NCI-H1694 treated with DMSO at 0.1 percent for 48 hours (cell line): ENCODE measurements at places on chromosomes 2 and 18.
A peak's percentile ranks its signal among the peaks of the same experiment; 100 is the strongest.

DNA sequence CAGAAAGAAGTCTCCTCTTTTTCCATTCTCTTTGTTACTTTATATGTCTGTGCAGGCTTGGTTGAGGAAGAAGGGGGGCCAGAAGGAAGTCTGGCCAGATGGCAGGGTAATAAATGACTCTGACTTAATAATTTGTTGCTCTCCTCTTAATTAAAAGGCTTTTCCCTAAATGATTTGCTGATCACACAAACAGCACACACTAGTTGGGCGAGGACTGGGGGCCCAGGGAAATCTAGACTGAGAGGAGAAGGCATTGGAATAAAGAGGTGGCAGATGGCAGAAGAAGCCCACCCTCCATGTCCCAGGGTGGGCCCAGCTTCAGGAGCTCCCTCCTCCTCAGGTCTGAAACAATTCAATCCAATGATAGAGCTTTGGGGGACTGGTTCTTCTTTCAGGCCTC, 12.7 kb upstream of the SMARCAL1 start:
- no peak for DNase-seq

- DNase-seq: peak; percentile 92
Observed at GRCh38 chr18:62425465-62426190, 97.2 kb upstream of the ZCCHC2 start.

GRCh38 chr18:1394426-1394825, 489.8 kb downstream of the ADCYAP1 start:
- no peak for DNase-seq

DNA sequence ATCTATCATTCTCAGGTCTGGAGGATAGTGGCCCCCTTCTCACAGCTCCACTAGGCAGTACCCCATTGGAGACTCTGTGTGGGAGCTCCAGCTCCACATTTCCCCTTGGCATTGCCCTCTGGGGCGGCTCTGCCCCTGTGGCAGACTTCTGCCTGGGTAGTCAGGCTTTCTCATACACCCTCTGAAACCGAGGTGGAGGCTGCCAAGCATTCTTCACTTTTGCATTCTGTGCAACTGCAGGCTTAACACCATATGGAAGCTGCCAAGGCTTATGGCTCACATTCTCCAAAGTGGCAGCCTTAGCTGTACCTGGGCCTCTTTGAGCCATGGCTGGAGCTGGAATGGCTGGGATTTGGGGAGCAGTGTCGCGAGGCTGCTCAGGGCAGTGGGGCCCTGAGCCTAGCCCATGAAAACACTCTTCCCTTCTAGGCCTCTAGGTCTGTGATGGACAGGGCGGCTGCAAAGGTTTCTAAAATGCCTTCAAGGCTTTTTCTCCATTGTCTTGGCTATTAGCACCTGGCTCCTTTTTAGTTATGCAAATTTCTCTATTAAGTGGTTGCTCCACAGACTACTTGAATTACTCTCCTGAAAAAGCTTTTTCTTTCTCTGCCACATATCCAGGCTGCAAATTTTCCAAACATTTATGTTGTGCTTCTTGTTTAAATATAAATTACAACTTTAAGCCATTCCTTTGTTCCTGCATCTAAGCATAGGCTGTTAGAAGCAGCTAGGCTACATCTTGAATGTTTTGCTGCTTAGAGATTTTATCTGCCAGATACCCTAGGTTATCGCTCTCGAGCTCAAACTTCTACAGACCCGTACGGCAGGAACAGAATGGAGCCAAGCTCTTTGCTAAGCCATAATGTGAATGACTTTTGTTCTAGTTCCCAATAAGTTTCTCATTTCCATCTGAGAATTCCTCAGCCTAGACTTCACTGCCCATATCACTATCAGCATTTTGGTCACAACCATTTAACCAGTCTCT, 206.5 kb downstream of the CPS1 start:
- no peak for DNase-seq

- DNase-seq: peak; percentile 39
Observed at GRCh38 chr2:213152065-213152794, 818 bp upstream of the IKZF2 start.

- no peak for DNase-seq
Observed at GRCh38 chr2:1825046-1825445, 80.7 kb upstream of the PXDN start.

DNA sequence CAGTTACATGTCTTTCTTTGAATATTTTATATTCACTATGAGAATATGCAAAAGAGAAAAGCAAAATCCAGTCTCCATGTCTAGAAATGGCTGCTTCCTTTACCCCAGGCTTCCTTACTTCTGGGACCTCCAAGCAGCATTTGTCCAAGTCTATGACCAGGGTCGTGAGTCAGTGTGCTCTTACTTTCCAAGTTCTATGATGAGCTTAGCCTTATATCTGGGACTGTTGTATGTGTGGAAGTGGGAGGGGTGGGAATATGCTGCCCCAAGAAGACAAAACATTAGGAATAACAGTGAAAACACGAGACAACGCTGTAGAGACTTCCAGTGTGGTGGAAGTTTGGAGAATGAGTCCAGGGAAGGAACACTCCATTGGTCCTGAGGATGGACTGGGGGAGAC, 21.2 kb upstream of the CHRNA1 start:
- DNase-seq: no peak

DNA sequence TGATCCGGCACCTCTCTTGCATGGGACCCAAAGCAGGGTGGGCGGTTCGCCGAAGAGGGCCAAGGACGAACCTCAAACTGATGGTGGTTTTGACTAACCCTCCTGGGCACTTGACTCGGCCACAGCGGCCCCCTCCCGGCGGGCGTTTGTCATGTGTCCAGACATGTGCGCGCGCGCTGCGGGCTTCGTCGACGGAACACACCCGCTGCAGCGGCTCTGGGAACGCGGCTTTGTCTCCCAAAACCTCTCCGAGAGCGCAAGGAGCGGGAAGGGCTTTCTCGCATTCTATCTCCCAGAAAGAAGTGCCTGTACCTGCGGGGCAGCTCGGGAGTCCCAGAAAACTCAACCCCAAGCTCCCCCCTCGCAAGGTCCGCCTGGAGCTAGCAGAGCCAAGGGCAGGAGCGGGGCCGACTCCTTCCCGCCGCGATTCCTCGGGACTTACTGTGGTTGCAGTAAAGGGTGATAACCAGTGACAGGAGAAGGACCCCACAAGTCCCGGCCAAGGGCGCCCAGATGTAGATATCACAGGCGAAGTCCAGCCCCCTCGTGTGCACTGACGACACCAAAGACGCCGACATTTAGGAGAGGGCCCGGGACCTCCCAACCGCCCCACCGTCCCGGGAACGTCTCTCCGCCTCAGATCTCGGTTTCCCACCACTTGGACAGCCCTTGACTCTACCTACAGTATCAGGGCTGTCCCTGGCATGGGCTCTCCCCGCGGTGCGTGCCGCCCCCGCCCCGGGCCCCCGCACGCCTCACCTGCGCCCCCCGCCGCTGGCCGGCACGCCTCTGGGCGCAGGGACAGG, 1.6 kb downstream of the CD8A start:
- DNase-seq: no peak

- DNase-seq: no peak
Observed at GRCh38 chr2:29293830-29294438, 178.7 kb downstream of the CLIP4 start.

- DNase-seq: no peak
Observed at GRCh38 chr2:11411244-11411643, 54.7 kb downstream of the E2F6 start.

GRCh38 chr2:33498291-33498956, 22.0 kb downstream of the RASGRP3 start:
- no peak for DNase-seq

DNA sequence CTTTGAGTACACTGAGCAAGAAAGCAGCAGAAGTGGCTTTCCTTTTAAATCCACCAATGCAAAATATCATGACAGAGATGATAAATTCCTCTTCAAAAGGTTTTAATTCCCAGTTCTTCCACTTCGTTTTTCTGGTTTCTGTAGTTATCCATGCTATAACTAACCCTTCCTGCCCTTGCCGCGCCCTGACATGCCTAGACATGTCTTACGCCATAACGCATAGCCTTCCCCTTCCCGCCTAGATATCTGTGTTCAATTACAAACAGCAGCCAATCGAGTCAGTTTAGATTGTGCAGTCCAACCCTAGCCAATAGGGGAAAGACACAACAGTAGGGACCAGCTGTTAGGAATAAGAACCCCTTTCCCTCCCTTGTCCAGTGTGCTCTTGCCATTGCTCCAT, 16.1 kb downstream of the PRPF40A start:
- DNase-seq: no peak

- DNase-seq: no peak
Observed at GRCh38 chr2:105328281-105329196, 996 bp downstream of the TGFBRAP1 start.

GRCh38 chr2:214836568-214836967, 27.1 kb upstream of the BARD1 start:
- no peak for DNase-seq

DNA sequence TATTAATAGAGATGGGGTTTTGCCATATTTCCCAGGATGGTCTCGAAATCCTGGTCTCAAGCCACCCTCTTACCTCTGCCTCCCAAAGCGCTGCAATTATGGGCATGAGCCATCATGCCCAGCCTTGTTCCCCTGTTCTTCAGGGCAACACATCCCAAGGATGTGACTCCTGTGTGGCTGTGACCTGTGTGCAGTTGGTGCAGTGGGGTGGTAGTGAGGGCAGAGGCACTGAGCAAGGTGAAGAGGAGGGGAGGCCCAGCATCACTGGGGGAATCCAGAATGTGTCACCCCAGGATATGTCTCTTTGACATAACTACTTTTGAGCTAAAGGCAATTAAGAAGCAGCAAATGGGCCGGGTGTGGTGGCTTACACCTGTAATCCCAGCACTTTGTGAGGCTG, 23.4 kb downstream of the CENPA start:
- no peak for DNase-seq

DNA sequence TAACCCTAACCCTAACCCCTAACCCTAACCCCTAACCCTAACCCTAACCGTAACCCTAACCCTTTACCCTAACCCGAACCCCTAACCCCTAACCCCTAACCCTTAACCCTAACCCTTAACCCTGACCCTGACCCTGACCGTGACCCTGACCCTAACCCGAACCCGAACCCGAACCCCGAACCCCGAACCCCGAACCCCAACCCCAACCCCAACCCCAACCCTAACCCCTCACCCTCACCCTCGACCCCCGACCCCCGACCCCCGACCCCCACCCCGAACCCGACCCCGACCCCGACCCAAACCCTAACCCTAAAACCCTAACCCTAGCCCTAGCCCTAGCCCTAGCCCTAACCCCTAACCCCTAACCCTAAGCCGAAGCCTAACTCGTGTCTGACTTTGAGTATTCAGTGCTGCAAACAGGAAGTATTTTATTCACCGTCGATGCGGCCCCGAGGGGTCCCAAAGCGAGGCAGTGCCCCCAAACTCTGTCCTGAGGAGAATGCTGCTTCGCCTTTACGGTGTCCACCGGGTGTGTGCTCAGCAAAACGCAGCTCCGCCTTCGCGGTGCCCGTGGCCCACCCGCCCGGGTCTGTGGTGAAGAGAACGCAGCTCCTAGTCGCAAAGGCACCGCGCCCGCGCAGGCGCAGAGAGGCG, 36.0 kb downstream of the FAM110C start:
- DNase-seq: peak; percentile 18

- DNase-seq: no peak
Observed at GRCh38 chr18:57976230-57976773, 67.7 kb upstream of the NEDD4L start.

- no peak for DNase-seq
Observed at GRCh38 chr18:2610549-2610948, 39.2 kb downstream of the NDC80 start.

GRCh38 chr2:118250001-118250400, 161.7 kb downstream of the INSIG2 start:
- DNase-seq: no peak

DNA sequence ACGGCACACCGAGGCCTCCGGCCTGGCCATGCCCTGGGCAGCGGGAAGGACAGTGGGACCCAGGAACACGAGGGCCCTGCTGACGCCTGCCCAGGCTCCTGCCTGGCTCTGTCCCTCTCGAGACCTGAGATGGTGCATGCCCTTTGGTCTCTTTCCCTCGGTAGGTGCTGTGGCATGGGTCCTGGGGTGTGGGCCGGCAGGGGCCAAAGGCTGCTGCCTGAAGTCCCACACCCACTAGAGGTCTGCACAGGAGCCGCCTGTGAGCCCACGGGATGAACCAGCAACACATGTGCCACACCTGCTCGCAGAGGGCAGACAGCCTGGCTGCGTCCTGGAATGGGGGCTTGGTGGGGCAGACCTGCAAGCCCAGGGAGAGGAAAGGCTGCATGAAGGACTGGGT, 73.3 kb downstream of the NDUFA10 start:
- no peak for DNase-seq

GRCh38 chr2:166917415-166917814, 29.1 kb downstream of the XIRP2 start:
- DNase-seq: no peak

DNA sequence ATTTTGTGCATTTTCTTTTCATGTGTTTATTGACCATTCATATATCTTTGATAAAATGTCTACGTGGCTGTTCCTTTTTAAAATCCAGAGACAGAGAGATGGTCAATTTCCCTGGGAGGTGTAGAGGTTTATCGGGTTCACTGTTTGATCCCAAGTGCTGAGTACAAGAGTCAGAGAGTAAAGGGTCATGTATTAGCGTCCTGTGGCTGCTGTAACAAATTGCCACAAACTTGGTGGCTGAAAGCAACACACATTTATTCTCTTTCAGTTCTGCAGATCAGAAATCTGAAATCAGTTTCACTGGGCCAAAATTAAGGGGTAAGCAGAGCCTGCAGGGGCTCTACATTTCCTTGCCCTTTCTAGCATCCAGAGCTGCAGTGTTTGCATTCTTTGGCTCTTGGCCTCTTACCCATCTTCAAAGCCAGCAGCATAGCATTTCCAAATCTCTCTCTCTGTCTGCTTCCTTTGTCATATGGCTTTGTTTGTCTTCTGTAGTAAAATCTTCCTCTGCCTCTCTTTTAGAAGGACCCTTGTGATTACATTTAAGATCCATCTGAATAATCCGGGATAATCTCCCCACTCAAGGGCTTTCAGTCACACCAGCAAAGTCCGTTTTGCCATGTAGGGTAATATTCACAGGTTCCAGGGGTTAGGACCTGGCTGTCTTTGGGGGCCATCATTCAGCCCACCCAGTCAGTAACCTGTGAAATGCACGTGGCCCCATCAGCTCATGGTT, 49.9 kb downstream of the TMEM17 start:
- DNase-seq: no peak

DNA sequence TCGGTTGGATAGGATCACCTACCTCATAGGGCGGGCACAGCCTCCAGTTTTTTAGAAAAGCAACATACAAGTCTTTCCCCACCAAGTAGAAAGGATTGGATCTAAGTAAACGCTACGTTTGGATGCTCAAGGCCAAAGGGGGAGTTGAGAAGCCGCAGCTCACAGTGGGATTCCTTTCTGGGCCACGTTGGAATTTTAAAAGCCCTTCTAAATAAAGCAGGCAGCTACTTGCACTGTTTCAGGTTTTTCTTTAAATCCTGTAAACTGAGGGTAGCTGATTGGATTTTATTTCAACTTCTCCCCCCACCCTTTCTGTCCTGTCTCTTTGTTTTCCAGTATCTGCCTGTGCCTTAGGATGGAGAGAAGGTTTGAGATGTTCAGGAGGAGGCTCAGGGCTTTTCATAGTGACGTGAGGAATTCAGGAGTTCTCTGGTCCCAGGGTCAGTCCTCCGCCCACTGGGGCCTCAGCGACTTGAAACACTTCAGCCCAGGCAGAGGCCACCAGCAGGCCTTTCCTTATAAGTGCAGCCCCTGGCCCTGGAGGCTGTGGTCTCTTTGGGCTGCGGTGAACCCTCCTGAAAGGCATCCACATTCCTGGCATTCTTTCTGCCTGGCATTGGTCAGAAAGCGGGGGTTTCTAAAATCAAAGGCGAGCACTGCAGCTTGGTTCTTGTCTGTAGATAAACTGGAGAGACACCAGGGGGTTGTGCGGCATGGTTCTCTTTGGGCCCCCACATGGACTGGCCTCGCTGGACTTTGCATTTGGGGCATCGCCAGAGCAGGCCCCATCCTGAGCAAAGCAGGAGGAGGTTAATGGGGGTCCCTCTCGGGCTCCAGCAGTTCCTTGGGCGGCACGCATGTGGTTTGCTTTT, 44.5 kb downstream of the SH3BP4 start:
- no peak for DNase-seq
